ENCODE measurements at places on chromosomes 2 and 18. TPM values are rescaled to one million over a fixed set of nuclear protein-coding genes. Genes with fewer than 3 reads are reported as not detected.

DNA sequence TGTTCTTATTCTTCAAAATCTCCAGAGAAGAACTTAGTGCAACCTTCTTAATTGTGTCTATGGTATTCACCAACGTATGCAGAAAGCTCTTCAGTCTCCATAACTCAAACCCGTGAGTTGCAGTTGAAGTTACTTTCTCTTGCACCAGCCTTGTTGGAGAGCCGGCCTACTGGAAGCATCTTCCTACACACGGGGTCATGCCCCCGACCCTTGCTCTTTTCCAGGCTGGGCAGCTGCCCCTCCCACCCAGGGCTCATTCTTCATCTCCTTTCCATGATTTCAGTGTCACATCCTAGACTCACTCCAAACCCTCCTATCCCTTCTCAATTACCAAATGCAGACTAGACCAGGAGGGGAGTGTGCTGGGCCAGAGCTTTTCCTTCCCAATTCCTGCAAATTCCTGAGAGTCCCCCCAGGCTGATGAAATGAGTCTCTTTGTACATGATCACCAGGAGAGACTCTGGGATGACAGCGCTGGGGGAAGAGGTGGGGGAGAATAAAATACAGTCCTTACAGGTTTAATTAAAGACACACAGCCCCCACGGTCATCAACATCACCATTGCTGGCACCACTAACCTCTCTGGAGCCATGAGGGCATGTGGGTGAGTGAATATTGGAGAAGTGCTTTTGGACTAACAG is 75.3 kb downstream of the COLEC12 start:
- DNase-seq = no peak

DNA sequence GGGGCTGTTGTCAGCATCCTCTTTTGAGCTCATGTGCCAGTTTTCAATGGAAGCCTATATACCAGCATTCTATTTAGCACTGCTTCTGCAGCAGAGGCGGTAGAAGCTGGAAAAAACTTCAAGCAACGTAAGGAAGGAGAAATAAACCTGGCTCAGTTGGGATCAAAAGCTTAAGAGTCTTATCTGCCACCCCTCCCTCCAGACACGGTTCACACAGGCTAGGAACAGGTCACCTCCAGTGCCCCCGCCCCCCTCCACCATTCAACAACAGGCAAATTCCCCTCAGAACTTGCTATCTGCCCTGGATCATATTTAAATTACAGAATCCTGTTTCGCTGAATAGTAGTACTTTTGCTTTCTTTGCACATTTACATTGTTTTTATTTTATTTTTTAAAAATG is 384.8 kb upstream of the PKDCC start:
- no peak for DNase-seq

DNA sequence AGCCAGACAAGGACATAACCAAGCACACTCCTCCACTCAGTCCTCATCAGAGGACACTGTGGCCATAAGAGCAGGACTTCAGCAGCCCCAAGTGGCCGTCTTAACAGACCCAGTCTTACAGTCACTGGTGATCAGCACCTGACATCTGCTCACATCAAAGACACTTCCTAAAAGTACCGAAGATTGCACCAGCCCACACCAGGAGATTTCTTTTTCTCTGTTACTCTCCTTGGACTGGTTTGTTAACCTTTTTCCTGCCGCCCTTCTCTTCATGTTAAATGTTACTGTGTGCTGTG is 44.1 kb downstream of the MRPS5 start:
- DNase-seq = peak; percentile 15

- DNase-seq = no peak
Observed at GRCh38 chr2:232951891-232952290, 61.2 kb downstream of the NGEF start.

DNA sequence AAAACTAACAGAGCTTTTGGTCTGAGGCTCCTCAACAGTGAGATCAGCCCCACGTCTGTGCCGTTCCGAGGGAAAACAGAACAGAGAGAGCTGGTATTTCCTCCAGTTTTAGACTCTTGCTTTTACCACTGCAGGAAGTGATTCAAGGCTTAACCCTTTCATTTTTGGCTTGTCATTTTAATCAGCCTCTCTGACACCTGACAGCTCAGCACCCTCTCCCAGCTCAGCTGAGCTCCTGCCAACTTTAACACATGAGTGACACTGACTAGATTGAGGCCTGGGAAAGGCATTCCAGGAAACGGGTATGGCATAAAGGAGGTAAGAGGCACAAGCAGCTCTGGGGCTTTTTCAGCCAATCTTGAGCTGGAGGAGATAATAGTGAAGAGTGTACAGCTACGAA is 239.4 kb upstream of the SKOR2 start:
- no peak for DNase-seq

- DNase-seq = no peak
Observed at GRCh38 chr2:190418727-190419126, 10.6 kb downstream of the MFSD6 start.

GRCh38 chr18:9561759-9562158 is 52.6 kb downstream of the PPP4R1 start:
- DNase-seq = no peak

DNA sequence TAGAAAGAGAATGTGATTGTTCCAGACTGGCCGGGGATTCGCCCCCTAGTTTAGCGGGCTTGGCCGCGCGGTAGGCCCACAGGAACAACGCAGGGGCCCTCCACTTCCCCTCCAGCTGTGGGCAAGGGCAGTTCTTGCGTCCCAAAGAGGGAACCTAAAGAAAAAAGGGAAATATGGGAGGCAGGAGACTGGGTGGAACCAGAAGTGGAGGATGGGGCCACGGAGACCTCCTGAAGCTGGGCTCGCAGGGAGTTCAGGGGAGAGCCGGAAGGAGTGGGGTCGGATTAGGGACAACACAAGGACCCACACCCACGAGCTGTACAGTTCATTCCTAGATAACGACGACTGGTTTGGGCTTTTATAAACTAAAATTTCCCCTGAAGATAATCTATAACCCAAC is 18.2 kb downstream of the GNLY start:
- DNase-seq = no peak

DNA sequence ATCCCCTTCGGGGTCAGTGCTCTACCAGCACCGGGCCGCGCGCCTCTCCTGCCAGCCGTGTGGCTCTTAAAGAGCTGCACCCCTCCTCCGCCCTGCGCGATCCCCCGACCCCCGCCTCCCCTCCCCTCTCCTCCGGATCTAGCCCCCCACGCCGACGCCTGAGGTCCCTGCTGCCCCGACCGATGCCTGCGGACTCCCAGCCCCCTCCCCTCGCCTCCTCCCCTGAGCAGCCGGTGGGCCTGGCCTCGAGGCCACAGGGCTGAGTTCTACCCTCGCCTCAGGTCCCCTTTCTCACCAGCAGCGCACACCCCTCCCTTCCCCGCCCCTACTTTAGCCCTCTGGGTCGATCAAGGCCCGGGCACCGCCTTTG is 5.8 kb upstream of the SIX3 start:
- no peak for DNase-seq

GRCh38 chr2:5290900-5291546 is 401.2 kb upstream of the SOX11 start:
- no peak for DNase-seq

- no peak for DNase-seq
Observed at GRCh38 chr18:67109535-67109934, 407.0 kb downstream of the DSEL start.

- DNase-seq = no peak
Observed at GRCh38 chr2:102486941-102487702, 14.1 kb downstream of the SLC9A4 start.

- DNase-seq = no peak
Observed at GRCh38 chr2:122736279-122736678, 980.8 kb downstream of the TSN start.

DNA sequence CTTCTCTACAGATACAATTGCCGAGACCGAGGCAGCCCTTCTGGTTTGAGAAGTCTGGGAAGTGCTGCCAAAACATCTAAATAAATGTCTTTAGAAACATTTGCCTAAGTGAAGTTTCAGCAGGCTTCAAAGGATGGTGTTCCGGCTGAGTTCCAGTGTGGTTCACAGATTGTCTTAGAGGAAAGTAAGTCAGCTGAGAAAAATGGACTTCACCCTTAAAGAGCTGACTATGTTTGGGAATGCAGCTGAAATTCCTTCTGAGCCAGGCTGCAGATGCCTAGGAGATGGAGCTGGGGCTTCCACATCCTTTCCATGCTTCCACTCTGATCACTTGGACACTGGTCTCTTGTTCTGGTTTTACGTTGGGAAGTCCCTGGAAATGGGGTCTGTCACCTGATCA is 83.6 kb downstream of the FHOD3 start:
- no peak for DNase-seq

DNA sequence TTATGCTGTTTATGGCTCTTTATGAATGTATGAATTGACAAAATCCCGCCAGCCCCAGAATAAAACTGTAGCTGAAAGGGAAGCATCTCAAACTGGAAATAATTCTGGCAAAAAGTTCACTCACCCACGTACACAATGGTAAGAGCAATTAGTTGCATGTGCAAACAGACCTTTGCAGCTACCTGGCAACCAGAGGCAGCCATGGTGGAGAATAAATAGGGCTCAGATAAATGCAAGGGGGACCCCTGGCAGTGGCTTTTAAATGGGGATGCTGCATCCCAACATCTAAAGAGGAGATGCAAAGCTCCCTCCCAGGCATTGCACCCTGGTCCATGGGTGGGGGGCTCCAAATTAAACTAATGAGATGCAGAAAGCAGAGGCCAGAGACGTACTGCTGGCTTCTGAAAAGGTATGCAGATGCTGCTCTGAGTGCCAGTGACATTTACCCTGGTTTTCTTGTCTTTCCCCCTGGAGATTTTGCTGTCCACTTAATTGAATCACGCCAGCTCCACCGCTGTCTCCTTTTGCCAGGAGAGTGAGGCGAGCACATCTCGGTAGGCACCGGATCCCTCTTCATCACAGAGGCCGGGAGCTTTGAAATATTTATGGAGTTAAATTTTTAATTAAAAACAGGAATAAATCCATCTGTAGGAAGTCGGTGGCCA is 126.6 kb upstream of the NRP2 start:
- DNase-seq = no peak

- DNase-seq = no peak
Observed at GRCh38 chr2:27709326-27709725, 45.6 kb downstream of the SLC4A1AP start.

- no peak for DNase-seq
Observed at GRCh38 chr2:177889818-177890460, 182.6 kb downstream of the PDE11A start.

DNA sequence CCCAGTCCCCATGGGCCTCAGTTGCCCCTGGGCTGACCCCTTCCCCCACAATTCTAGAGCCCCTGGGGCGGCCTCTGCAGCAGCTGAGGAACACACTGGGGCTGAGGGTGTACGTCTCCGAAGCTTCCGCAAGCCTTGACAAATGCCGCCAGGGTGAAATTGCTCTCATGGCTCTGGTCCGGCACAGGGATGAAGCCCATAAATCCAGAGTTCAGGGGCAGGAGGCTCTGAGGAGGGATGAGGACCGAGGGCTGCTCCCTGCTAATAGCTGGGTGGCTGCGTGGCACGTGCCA is 27.1 kb upstream of the OTOS start:
- no peak for DNase-seq

GRCh38 chr2:190860985-190861680 is 19.5 kb upstream of the GLS start:
- peak; percentile 46 for DNase-seq

GRCh38 chr18:48165111-48165866 is 234.8 kb upstream of the SMAD2 start:
- no peak for DNase-seq

DNA sequence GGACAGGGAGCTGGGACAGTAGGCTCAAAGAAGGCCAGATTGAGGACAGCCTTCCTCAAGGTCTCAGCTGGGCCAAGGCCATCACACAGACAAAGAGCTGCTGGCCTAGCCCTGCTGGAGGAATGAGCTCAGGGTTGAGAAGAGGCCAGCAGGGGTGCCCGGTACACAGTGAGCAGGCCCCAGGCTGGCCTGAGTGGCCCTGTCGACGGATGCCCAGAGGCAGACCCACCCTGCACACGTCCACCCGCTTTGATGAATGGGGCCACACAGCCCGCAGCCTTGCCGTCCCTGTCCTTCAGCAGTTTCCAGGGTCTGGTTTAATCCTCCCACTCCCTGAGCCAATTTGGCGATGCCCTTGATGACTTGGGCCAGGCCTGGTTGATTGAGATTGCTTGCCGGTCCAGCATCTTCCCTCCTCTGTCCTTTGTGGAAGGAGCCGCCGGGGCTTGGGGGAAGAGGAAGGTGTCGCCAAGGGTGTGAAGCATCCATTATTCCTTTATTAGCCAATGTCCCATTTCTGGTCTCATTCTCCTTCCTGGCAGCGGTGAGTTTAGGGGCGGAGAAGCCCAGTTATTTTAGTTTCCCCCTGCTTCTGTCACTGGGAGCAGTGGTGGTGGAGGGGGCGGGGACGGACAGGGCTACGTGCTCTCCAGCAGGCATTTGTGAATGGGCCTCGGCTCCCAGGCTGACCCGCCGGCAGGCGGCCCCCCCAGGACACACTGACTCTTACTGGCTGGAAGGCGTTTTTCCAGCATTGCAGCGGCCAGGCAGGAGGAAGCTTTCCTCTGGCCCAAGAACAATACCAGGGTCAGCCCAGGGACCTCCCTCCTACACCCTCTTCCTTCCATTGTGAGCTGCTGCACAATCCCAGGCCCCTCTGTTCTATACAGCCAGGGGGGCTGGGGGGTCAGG is 141.8 kb downstream of the CTIF start:
- peak; percentile 82 for DNase-seq

GRCh38 chr2:144694456-144694855 is 174.5 kb upstream of the ZEB2 start:
- DNase-seq = no peak

GRCh38 chr2:43020990-43021669 is 205.3 kb downstream of the ZFP36L2 start:
- DNase-seq = no peak

- peak; percentile 37 for DNase-seq
Observed at GRCh38 chr18:29164993-29165599, 988.2 kb upstream of the CDH2 start.

DNA sequence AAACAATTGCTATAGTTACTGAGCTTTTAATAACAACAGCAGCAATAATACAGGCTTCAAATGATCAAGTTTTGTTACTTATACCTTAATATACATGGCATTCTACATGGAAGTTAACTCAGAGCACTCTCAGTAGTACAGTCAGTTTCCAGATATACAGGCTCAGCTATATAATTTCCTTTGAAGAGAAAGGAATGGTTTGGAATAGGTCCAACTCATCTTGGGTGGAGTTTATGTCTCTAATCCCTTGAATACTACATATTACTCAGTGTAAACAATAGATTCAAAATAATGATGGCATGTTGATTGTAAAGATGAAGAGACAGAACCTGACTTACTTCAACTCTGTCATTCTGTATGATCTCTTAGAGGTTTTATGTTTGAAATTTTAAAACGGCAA is 174.9 kb downstream of the EPHA4 start:
- no peak for DNase-seq

The IL1B gene
- not detected for total RNA-seq

The DPYSL5 gene
- total RNA-seq = 93.5 TPM

The KLHL29 gene
- 1.6 TPM for total RNA-seq

The MAB21L4 gene
- total RNA-seq = not detected

The REG3A gene
- not detected for total RNA-seq

The DYSF gene
- 1.1 TPM for total RNA-seq

The ALPG gene
- not detected for total RNA-seq

The GYPC gene
- total RNA-seq = 3.4 TPM

The LHCGR gene
- total RNA-seq = not detected

All from neural progenitor cell (in vitro differentiated cells).